Effector memory CD8-positive, alpha-beta T cell (primary cell): ENCODE measurements at places on chromosomes 11 and 22.

GRCh38 chr11:73734993-73735392 lies 25.9 kb downstream of the RAB6A start:
- DNase-seq: no peak

- no peak for DNase-seq
Observed at GRCh38 chr11:19580646-19581045, 132.0 kb upstream of the NAV2 start.

DNA sequence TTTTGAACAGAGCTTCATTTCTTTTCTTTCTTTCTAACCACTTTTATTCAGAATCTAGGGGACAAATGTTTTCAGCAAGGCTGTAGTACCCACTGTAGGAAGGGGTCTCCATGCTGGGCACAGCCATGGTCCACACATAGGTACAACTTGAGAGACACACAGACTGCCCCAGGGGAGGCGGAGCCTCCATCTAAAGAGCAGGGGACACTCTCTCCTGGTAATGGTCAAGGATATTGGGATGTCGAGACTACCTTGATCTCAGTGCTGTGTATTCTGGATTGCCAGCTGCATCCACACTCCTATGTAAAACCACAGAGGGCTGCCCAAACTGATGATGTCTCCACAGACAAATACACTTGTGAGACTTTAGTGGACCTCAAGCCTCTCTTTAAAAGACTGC lies 2.9 kb upstream of the APOL3 start:
- no peak for DNase-seq

- DNase-seq: no peak
Observed at GRCh38 chr22:43923191-43923590, 414 bp upstream of the PNPLA3 start.

DNA sequence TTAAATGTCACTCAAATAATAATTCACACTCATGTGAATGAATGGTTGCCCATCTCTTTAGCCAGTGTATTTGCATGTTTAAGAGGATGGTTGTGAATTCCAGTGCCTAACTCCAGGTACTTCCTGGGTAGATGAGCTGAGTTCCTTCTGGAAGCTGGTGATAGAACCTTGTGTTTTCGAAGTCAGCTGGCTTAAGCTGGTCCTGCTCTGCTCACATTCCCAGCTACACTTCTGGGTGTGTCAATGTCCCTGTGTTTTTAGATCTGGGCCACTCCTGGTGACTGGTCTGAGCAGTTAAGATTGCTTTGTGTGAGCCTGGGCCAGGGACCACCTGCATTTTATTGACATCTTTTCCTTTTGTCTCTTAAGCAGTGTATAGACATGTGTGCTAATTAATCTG lies 10.6 kb downstream of the TEAD1 start:
- no peak for DNase-seq

- no peak for DNase-seq
Observed at GRCh38 chr11:92830377-92831155, 138.9 kb upstream of the MTNR1B start.

- DNase-seq: no peak
Observed at GRCh38 chr11:74577624-74578396, 14.6 kb upstream of the POLD3 start.

DNA sequence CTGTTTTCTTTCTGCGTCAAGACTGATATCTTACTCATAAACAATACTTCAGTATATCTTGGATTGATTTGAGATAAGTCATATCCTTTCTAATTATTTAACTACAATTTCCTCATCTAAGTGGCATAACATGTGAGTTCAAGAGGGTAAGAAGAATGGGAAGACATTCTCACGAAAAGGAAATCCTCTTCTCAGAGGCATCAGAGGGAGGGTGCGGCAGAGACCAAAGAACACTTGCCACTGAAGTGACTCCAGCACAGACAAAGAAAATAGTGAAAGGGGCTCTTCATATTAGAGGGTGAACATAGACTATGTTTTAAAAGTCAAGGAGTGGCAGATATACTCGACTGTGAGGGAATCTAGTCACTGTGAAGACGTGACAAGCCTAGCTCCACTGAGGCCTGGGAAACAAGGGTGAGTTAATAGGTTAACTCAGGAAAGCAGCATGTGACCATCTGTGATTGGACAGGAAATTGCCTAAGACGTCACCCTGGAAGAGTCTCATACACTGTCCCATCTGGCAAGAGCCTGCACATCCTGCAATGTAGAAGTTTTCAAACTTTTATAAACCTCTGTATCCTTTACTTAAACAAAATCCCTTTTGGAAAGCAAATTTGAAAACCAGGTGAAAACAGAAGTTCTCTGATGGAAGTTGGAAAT lies 1.9 kb upstream of the MMP1 start:
- no peak for DNase-seq
